ENCODE measurements at places on chromosomes 13 and 19. TPM values are rescaled to one million over a fixed set of nuclear protein-coding genes. Genes with fewer than 3 reads are reported as not detected.

The CGB7 gene
- 0.28 TPM for polyA plus RNA-seq

The AMER2 gene
- polyA plus RNA-seq, result not detected

The FFAR2 gene
- not detected for polyA plus RNA-seq

The SIGLEC11 gene
- not detected for polyA plus RNA-seq

The LENG9 gene
- polyA plus RNA-seq, result 1.4 TPM

The VSTM2B gene
- not detected for polyA plus RNA-seq

GRCh38 chr19:18373892-18374629, 11.9 kb upstream of the GDF15 start:
- DNase-seq, result peak; percentile 92
